ENCODE measurements at places on chromosomes 16 and 17.

DNA sequence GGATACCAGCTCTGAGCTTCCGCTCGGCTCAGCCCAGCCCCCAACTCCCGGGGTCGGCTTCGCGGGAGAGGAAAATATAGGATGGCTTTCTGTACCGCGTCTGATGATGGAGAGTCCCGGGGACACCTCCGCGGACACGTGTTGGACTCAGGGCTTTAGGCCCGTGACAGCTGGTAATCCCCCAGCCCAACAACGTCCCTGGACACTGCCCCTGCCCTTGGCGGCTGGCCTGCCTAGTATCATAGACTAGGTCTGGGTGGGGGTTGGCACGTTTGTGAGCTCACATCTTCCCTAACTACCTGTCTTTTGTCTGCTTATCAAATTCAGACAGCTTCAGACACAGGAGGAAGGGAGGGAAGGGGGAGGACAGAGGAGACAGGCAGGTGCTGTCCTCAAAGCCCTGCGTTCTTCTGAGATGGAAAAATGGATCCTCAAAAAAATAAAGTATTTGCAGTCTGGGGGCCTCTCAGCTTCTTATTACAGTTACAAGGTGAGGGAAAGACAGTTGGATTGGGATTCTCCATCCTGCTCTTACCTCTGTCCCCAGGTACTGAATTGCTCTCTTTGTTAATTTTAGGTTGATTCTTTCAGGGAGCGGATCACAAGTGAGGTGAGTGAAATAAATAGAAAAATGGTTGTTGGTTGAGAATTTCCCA lies 698 bp downstream of the PSME3 start:
- DNase-seq: no peak

DNA sequence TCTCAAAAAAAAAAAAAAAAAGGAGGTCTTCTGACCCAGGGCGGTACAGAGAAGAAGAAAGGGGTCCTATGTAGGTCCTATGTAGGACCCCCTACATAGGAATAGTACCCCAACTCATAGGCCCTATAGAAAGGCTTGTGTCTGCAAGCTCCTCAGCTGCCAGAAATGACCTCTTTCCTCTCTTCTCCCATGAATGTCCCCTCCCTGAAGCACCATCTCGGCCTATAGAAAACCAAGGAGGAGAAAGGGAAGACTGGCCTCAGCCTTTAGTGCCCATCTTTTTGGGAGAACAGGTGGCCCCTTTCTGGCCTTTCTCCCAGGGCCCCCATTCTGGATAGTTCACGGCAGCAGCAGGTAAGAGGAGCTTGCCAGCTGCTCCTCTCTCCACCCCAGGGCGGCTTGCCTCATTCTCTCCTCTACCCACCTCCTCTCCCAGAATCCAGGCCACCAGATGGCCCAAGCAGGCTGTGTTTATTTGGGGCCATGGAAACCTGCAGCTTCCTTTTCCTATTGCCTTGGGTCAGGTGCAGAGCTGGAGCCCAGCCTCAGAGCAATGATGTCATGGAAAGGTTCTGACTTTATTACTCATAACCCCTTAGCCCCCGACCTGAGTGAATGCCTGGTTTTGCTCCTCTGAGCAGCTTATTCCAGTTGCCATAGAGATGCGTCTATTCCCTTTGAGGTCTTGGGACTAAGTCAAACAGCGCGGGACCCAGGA lies 1.6 kb upstream of the MRPL58 start:
- DNase-seq: no peak

DNA sequence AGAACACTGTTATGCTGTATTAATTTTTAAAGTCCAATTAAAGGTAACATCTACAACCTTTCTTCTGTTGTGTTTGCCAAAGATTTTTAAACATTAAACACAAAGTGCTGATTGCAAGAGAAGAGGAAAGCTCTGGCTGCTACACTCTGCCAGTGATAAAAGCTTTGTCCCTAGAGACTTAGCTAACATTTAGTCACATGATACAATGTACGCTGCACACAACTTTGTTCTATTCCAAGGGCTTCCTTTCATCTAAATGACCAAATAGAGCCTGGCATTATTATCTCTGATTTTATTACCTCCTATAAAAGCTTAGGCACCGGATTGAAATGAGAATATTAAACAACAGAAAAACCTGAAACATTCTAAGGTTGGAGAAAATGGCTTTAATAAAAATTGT lies 388.7 kb upstream of the PMFBP1 start:
- no peak for DNase-seq

- DNase-seq: no peak
Observed at GRCh38 chr16:27344721-27345120, 30.9 kb downstream of the IL4R start.

- no peak for DNase-seq
Observed at GRCh38 chr17:5780476-5780875, 196.2 kb upstream of the NLRP1 start.

- DNase-seq: no peak
Observed at GRCh38 chr16:83924686-83925085, 25.8 kb downstream of the MLYCD start.

DNA sequence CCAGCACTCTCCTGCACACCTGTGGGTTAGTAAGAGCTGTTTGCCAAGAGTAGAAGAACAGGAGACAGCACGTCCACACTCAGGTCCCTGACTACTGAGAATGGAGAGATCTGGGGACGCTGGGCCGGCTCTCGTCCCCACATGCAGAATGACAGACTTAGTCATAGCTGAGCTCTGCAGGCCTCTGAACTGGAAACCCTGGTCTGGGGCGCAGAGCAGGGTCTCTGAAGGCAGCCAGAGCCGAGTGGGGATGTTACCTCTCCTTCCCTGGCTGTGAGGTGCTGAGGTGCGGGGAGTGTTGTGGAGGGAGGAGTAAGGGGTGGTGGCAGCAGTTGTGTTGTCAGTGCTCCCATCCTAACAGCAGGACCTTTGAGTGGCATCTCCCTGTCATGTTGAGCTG lies 7.2 kb upstream of the JPT2 start:
- DNase-seq: no peak

- no peak for DNase-seq
Observed at GRCh38 chr16:23786964-23787561, 32.2 kb downstream of the CHP2 start.

- no peak for DNase-seq
Observed at GRCh38 chr17:56141046-56141839, 12.0 kb upstream of the ANKFN1 start.

DNA sequence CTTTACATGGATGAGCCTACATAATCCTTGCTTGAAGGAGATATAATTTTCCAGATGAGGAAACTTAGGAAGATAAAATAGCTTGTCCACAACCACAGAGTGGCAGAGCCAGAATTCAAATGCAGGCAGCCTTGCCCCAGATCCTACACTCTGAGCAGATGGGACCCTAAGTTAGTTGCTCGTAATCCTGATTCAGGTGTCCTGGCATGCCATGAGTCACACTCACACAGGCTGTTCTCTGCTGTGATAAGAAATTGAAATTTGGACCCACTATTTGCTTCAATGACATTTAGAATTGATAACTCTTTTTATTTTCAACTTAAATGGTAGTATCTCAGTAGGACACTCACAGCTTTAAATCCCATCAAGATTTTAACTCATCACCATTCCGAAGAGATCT lies 150.7 kb upstream of the CACNG5 start:
- no peak for DNase-seq

- no peak for DNase-seq
Observed at GRCh38 chr16:52586159-52586558, 39.2 kb upstream of the TOX3 start.

DNA sequence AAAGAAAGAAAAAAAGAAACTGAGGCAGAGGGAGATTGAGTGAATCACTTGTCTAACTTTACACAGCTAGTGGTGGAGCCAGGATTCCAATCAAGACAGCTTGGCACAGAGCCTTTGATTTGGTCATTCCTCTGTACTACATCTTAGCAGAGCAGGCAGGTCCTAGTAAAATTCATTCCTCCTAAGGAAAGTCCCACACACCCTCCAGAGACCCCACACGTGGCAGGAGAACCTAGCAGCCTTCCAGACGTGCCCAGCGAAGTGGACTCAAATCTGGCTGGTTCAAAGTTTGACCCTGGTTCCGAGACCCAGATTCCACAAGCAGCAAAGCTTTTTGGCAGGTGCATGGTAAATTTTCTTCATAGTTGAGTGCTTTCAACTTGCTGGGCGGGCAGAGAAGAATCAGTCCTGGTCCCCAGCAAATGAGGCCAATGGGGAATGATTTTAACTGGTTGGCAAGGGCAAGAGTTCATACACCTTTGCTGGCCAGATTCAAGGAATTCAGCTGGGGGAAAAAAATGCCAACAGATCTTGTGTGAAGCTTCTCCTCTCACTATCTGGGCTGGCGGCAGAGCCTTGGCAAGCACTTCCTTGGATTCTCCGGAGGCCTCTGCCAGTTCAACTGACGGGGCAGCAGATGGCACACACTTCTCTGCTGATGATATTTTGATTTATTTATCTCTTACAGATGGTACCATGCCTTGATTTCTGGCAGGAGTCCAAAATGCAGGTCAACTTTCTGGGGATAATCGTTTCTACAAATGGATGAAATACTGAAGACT lies 82.4 kb downstream of the GSG1L start:
- no peak for DNase-seq

DNA sequence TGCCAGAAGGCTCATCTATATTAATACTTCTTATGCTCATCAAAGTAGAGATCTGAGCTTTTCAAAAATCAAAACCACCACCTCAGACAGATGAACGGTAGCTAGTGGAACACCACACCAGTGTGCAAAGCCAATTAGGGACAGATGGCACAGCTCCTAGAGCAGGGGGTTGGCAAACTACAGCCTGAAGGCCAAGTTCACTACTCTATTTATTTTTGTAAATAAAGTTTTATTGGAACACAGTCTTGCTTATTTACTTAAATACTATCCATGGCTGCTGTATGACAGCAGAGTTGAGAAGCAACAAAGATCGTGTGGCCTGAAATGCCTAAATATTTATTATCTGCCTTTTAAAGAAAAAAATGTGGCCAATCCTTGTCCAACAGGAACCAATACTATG lies 56.8 kb downstream of the AMFR start:
- DNase-seq: no peak

GRCh38 chr17:75849724-75850123 lies 5.4 kb downstream of the WBP2 start:
- DNase-seq: no peak
